ENCODE measurements at places on chromosomes 4 and X.

DNA sequence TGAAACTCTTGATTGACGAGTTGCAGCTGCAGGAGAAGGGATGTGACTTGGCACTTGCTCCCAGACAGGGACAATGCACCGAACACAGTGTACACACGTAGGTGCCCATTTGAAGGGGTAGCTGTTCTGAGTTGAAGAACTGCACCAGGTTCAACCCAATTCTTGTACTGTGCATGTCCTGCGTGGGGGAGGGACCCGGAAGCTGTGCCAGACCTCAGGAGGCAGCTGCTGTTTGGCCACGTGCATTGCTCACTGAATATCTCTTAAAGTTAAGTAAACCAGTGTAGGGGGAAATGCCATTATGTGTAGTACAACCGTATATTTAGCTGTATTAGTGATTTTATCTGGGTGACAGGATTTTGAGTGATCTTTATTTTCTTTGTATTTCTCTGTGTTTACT is 12.0 kb upstream of the RBBP7 start:
- DNase-seq, result no peak

DNA sequence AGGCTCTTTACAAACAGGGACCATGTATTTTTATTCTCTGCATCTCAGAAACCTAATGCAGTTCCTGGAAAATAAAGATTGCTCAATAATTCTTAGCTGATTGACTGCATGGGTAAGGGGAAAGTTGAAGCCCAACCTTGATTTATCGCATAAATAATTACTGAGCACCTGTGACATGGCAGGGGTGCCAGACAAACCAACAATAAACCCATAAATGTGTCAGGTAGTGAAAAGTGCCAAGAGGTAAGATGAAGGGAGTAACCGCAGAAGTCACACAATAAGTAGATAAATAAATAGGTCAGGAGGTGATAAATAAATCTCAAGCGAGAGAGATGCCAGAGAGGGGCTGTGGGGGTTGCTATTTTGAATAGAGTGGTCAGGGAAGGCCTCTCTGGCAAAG is 20.1 kb upstream of the AP1S2 start:
- DNase-seq, result no peak

DNA sequence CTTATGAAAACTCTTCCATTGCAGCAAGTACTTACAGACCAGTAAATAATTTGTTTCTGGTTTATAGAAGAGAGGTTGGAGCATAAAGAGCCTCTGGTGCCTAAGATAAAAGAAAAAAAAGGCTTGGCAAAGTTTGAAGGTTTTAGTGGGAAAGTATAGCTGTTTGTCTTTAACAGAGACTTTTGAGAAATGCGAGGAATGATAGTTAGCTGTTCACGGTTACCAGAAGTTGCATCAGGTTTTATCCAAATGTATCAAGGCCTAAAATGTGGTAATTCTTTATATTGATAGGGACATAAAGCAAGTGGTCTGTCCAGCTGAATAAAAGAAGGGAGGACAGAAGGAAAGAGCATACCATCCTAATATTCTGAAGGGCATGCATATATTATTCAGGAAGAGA is 29.3 kb downstream of the RAP1GDS1 start:
- DNase-seq, result no peak

GRCh38 chrX:70134116-70134477 is 850 bp downstream of the IGBP1 start:
- DNase-seq, result no peak

DNA sequence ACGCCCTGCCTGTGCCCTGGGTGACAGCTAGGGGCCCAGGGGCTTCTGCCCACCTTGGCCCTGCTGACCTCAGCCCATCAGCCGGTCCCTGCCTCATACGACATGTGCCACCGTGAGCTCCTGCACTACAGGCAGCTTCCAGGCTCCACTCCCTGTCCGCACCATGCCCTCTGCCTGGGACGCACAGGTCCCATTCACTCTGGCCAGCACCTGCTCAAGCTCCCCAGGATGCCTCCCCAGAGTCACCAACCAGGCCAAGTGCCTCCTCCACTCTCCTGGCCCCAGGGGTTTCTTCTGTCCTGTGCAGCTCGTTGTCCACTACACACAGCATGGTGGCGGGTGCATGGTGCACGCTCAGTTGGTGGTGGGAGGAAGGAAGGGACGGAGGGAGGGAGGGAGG is 20.2 kb upstream of the MRFAP1 start:
- DNase-seq, result no peak

- peak; percentile 37 for DNase-seq
Observed at GRCh38 chr4:88535090-88535755, 11.6 kb upstream of the PYURF start.

DNA sequence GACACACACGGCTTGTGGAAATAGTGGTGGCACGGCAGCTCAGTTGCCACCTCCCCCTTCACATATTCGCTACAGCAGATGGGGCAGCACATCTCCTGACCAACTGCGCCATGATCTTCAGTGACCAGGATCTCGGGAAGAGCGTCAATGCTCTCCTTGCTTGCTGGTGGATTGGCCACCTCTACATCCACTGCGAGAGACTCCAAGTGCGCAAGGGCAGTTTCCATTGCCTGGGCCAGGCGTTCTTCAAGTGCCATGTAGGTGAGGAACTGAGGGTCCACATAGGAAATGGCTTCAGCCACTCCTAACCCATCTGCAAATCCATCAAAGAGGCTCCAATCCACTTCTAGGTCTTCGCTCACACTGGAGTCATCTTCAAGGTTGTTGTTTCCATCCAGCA is 3.9 kb downstream of the PJA1 start:
- no peak for DNase-seq

Data from stimulated activated CD8-positive, alpha-beta memory T cell treated with anti-CD3 and anti-CD28 coated beads, Interleukin-4, amount 100 ng/mL, for 48 hours (primary cell).